OCI-M1 (cell line): ENCODE measurements at places on chromosomes 11 and 22.

- DNase-seq = no peak
These were observed 28.6 kb upstream of the RASL10A start for GRCh38 chr22:29344137-29344536.

- DNase-seq = no peak
These were observed 77.3 kb downstream of the YAP1 start for GRCh38 chr11:102187416-102188151.

GRCh38 chr11:108592591-108593213 is 866 bp downstream of the EXPH5 start:
- no peak for DNase-seq

DNA sequence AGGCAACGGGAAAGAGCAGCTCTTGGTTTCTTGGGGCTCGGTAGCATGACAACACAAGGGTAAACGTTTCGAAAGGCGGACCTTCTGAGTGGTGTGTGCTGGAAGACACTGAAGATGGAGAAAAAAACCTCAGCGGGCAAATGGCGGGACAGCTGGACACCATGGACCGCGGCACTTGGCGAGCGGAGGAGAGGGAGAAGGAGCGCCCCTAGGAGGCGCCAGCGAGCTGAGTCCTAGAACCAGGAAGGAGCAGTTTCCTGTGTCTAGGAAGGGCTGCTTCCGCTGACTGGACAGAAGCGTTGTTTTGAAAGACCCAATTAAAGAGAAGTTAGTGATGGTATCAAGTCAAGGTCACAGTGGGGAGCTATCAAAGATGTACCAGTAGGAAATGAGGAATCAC is 44.0 kb upstream of the OPCML start:
- DNase-seq = no peak

DNA sequence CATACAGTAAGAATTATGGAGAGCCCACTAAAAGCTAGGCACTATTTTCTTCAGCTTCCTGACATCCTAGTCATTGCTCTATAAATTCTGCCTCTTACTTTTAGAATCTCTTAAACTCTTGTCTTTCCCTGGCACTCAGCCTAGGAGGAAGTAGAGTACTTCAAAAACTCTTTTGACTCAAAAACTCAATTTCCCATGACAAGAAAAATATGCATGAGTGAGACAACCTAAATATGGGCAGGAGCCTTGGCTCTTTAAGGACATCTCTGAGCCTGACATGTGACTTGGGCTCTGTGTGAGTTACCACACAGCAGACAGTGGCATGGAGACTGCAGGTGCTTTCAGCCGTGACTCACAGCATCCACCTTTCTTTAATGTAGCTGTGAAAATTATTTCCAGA is 97.5 kb upstream of the CCDC179 start:
- no peak for DNase-seq

DNA sequence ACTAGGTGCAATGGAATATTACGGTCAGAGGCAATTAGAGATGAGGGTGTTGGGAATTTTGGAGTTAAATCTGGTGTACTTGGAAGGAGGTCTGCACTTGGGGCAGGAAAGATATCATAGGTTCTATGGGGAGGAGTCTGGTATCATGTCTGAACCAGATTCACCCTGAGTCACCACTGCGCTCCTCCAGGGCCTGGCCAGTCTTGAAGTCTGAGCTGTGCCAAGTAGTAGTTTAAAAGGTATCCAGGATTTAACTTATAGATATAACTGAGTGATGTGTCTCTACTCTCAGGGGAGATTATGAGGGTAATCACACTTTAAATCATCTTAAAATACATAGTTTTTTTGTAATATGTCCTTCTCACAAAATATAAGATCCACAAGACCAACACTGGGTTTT is 6.6 kb downstream of the CNGA4 start:
- DNase-seq = no peak

- DNase-seq = no peak
These were observed 58.4 kb downstream of the CD82 start for GRCh38 chr11:44623731-44624491.

- no peak for DNase-seq
These were observed 314.6 kb downstream of the BLID start for GRCh38 chr11:121801394-121801748.

GRCh38 chr11:73201249-73201648 is 16.8 kb upstream of the P2RY2 start:
- DNase-seq = no peak

DNA sequence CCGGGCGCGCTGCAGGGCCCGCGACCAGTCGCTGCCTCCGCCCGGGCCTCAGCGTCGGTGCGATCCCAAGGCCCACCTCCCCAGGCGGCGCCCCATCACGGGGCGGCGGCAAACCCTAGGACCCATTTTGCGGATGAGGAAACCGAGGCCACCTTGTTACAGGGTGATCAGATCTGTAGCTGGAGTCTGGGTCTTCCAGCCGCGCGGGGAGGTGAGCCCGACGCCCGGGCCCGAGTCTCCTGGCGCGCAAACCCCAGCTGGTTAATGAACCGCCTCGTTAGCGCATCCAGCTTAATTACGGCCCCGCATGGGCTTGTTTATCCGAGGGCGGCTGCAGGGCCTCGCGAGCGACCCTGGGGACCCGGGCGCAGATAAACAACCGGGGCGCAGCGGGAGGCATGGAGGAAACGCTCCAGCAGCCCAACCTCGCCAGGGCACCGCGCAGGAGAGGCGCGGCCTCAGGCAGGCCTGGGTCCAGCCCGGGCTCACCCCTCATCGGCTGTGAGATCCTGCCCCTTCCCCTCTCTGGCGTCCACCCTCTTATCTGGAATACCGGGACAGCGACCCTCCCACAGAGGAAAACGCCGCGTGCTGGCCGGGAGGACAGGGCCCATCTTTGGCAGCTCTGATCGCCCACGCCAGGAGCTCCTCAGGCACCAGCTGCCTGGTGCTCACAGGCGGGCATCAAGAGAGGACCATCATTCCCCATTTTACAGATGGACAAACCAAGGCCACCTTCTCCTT is 14.7 kb downstream of the OTUB1 start:
- DNase-seq = no peak

- no peak for DNase-seq
These were observed 38.0 kb downstream of the METTL15 start for GRCh38 chr11:28146123-28146751.

DNA sequence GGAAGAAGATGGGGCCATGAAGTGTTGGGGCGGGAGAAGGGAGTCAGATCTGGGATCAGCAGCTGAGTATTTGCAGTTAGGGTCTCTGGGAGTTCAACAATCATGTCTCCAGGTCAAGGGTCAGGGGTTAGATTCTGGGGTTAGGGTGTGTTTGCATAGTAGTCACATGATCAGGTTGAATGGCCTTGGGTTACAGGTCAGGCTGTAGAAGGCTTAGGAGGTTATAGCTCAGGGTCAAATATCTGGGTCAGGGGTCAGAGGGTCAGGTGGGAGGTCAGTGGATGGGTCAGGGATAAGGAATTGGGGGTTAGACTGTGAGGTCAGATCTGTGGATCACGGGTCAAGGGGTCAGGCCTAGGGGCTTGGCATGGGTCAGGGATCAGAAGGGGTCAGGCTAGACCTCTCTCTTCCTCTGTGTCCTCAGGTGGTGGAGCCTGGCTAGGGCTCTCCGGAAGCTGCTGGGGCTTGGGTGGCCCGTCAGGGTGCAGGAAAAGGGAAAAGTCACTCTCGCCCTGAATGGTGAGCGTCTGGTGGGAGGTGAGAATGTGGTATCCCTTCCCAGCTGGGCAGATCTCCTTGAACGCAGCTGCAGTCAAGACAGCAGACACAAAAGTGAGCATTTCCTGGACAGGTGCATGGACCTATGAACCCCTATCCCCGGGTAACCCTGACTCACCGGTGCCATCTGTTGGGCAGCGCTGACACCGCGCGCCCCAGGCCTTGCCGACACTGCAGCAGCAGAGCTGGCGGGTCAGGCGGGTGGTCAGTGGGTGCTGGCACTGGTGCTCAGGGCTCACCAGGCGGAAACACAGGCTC is 6.4 kb downstream of the LTBP3 start:
- DNase-seq = peak; percentile 63

DNA sequence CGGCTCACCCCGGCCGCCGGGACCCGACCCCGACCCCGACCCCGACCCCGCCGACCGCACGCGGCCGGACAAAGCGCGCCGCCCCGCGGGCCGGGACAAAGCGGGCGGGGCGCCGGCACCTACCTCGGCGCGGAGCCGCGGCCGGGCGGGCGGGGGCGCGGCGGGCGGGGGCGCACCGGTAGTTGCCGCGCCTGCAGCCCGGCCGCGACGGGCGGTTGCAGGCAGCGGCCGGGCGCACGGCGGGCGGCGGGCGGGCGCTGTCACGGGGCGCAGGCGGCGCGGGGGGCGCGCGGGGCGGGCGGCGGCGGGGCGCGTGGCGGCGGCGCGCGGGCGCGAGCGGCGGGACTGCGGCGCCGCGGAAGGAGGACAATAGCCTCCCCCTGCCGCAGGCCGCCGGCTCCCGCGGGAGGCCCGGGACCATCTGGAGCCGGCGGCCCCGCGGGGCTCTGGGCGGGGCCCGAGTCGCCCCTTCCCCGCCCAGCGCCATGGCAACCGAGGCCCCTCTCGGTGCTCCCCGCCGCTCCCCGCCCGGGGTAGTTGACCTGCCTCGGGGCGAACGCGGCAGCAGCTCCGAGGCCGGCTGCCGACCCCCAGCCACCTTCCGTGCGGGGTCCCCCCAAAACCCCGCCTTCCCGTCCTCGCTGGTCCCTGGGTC is 851 bp downstream of the SPTBN2 start:
- no peak for DNase-seq

DNA sequence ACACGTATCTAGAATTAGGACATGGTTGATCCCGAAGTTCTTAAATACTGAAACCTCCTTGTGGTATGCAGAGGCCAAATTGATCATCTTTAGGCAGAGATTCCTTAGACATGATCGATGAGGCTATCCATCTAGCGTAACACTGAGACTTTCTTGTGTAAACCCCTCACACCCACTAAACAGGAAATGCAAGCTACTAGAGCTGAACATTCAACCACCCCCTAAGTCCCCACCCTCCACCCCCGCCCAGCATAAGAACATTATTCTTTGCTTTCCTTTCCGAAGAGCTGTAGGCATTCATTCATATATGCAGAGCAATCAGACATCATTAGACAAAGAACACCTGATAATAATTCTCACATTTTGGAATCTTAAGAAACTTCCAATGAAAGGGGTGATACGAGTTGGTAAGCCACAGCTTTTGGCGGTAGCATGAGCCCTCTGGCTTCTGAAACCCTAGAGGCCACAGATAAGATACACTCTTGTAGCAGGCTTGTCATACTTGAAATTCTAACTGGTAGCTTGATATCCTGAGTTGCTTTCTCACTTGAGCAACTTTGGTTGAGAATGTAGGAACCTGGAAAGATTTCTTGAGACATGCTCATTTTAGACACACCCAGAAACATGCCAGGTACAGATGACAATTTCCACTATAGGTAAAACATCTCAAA is 42.2 kb downstream of the FLI1 start:
- DNase-seq = no peak

DNA sequence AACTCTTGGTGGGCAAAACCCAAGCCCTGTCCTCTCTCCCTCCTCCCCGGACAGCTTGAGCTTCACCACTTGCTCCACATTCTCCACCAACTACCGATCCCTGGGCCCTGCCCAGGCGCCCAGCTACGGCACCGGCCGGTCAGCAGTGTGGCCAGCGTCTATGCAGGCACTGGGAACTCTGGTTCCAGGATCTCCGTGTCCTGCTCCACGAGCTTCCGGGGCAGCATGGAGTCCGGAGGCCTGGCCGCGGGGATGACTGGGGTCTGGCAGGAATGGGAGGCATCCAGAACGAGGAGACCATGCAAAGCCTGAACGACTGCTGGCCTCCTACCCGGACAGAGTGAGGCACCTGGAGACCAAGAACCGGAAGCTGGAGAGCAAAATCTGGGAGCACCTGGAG is 68.9 kb upstream of the RTL6 start:
- DNase-seq = no peak

- DNase-seq = no peak
These were observed 4.9 kb upstream of the KRTAP5-6 start for GRCh38 chr11:1691878-1692707.
